ENCODE measurements at places on chromosomes 5 and 9.

- DNase-seq = no peak
Measured at GRCh38 chr9:10144355-10144754, 468.4 kb downstream of the PTPRD start.

DNA sequence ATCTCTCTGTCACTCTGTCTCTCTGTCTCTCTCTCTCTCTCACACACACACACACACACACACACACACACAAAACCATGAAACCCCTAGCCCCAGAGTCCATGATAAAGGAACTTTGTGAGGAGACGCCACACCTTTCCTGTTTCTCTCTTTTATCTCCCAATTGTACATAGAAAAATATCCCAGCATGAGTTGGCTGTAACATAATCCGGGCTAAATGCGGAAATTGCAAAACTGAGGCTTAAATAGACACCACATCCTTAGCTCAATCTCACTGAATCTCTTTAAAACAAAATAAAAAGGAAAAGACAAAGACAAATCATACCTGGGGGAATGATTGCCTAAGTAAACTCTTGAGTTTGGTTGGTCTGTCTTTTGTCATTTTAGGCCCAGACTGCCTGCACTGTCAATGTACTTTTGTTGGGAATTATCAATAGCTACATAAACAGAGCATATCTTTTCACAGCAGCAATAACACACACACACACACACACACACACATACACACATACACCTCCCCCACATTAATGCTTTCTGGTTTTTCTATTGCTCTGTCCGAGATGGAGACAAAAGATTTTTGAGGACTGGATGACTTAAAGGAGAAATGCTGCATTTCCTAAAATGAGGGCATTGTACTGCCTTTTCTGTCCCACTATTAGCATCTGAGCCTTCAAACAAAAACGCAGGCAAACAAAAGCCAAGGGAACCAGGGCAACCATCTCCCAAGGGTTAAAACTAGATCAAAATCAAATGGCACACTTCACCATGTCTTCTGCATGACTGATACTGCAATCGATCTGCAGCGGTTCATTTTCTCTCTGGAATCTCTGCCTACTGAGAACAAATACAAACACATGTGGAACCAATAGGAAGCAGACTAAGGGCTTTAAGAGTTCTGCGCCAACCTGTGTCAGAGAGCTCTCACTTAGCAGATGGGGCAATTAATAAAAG lies 321.5 kb downstream of the NFIB start:
- no peak for DNase-seq

GRCh38 chr5:67166460-67167285 lies 29.9 kb downstream of the CD180 start:
- peak; percentile 73 for DNase-seq

- no peak for DNase-seq
Measured at GRCh38 chr9:137172901-137173795, 1.3 kb upstream of the TMEM210 start.

Measured in stimulated activated CD8-positive, alpha-beta memory T cell treated with anti-CD3 and anti-CD28 coated beads, Interleukin-7, amount 100 ng/mL, for 48 hours (primary cell).